ENCODE measurements at places on chromosomes 3 and 15.

- DNase-seq, result no peak
Observed at GRCh38 chr15:77528290-77528967, 104.3 kb downstream of the LINGO1 start.

DNA sequence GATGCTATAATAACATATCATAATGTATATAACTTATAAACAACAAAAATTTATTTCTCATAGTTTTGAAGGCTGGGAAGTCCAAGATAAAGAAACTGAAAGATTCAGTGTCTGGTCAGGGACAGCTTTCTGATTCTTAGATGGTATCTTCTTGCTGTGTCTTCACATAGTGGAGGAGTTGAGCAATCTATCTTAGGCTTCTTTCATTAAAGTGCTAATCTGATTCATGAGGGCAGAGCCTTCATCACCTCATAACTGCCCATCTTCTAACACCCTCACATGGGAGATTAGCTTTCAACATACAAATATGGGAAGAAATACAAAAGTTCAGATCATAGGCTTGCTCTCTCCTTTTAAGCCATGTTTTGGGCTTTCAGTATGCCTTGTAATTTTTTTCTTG lies 774.8 kb upstream of the EPHA6 start:
- DNase-seq, result no peak

DNA sequence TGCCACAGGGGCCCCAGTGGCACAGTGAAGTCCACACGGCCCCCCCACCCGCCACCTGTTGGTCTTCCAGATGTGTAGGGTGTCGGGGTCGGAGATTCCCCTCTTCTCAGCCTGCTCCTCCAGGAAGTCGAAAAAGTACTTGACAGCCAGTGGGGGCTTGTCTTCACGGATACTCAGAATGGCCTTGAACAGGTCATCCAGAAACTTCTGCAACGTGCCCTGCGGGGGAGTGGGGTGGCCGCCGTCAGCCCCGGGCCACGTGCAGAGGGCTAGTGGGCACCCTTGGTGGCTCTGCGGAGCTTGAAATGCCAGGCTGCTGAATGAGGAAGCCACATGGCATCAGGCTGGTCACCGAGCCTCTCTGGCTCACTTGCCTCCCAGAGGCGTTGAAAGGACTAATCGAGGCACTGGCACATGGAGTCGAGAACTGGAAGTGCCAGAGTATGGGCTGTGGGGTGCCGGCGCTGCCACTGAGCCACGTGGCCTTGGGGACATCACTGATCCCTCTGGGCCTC lies 16.6 kb downstream of the H1-8 start:
- no peak for DNase-seq

- DNase-seq, result no peak
Observed at GRCh38 chr3:3618623-3619022, 180.6 kb upstream of the LRRN1 start.

DNA sequence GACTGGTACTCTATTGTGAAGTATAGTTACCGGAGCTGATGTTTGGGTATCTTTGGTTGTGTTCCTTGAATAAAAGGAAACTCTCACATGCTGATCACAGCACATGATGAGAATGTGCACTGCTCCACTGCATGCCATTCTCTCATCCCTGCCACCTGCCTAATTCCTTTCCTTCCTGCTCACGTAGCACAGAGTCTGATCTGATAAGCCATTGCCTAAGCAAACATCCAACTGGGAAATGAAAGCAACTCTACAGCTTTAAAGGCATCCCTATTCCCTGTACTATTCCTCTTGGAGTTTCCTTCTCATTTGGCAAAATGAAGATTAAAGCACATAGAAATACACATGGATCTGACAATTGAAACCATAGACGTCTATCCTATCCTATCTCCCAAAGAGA lies 359.8 kb downstream of the C3orf38 start:
- DNase-seq, result no peak

GRCh38 chr15:85443593-85444087 lies 63.2 kb downstream of the AKAP13 start:
- peak; percentile 65 for DNase-seq

DNA sequence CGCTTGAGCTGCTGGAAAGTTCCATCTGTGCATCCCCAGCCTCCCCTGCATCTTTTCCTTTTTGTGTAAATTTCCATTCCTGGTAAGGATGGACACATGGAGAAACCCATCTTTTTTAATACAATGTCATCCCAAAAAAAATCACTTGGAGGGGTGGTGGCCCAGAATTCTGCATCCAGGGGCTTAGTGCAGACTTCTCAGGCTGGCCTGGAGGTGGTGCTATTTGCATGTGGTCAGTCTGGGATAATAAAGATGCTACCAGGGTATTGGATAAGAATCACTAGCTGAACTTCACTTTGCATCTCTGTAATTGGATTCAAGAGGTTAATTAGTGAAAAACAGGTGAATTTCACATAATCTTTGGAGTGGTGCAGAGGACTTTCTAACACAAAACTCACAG lies 1.8 kb upstream of the ZSCAN2 start:
- DNase-seq, result peak; percentile 72

GRCh38 chr15:38707802-38708671 lies 143.4 kb upstream of the RASGRP1 start:
- peak; percentile 50 for DNase-seq

DNA sequence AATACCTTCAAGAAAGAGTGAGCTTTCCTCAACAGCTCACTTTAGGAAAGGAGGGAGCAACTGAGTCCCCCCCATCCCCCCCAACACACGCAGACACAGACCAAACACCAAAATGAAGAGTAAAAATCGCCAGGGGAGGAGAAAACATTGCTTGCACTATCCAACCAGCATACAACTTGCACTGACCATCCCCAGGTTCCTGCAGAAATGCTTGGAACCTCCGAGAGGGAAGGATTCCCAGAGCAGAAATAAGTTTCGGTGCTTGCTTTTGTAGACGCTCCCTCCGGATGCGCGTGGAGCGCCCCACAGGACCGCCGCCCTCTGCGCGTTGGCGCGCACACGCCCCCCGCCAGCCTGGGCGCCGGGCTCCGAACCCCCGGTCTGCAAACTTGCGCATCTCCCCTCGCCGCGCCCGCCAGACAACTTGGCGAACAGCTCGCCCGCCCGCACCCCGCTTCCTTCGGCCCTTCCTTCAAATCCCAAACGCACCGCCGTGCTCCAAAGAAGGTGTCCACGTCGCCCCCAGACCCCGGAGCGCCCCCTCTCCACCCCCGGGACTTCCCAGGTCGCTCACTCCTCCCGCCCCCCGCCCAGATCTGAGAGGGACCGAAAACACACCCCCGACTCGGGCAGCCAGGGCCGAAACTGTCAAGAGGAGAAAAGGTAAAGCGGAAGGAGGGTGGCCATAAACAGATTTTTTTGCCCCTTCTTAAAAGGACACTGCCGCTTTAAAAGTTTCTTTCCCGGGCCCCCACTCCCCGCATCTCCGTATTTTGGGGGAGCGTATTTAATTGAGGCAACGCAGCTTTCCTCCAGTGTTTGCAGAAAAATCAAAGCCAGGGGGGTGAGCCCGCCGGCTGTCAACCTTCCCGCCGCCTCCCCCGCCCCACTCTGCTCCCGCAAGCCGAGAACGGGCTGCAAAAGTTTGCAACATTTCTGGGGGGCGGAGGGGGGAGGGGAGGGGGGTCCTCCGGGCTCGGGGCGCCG lies 859 bp downstream of the RORA start:
- peak; percentile 45 for DNase-seq

DNA sequence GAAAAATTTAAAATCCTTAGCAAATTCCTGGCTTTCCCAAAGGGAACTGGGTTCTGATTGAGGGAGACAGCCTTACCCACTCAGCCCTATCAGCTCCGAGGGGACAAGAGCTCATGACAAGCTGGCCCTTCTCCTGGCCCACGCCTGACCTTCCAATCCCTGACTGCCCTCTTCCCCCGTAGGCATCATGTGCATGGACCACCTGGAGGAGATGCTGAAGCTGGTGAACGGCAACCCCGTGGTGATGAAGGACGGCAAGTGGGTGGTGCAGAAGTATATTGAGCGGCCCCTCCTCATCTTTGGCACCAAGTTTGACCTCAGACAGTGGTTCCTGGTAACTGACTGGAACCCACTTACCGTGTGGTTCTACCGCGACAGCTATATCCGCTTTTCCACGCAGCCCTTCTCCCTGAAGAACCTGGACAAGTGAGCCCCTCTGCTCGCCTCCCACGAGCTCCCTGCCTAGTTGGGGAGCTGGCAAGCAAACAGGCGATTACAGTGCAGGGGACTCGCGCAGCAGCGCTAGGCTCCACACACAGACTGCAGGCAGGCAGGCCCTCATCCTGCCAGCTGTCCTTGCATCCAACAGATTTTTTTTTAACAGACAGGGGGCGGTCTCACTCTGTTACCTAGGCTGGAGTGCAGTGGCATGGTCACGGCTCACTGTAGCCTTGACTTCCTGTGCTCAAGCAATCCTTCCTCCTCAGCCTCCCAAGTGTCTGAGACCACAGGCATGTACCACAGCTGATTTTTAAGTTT lies 16.8 kb downstream of the RPUSD3 start:
- DNase-seq, result no peak

DNA sequence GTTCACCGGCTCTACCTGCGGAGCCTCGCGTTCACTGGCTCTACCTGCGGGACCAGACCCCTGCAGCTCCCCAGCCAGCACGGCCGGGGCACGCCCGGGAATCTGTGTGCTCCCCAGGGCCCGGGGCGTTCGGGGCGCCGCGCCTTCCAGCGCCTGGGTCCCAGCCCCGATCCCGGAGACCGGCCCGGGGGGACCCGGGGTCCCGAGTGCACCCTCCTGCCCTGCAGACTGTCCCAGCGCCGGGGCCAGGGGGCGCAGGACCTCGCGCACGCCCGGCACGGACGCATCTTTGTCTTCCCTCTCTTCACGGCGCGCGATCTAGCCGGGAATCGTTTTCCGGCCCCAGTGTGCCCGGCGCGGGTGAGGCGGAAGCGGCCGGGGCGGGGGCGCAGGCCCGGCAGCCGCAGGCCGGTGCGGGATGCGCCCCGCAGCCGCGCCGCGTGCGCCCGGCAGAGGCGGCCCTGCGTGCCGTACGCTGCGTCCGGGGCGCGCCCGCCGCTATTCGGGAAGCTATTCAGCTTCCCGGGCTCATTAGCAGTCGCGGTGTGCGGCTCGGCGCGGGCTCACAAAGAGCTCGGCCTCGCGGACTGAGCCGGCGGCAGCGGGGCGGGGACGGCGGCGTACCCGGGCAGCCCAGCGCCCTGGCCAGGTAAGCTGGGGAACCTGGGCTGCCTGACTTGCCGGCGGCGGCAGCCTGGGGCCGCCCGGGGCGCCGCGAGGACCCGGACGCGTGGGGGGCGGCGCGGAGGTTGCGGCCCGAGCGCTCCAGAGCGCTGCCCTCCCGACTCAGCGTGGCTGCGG lies at the start of gene APBA2:
Gene APBA2, plus strand, starts transcription at position 345 of the 801 bp plus-strand sequence. CDS start 167,911 bp downstream, outside the sequence.
- DNase-seq, result peak; percentile 50

- DNase-seq, result no peak
Observed at GRCh38 chr3:186440891-186441290, 78.9 kb upstream of the DGKG start.

DNA sequence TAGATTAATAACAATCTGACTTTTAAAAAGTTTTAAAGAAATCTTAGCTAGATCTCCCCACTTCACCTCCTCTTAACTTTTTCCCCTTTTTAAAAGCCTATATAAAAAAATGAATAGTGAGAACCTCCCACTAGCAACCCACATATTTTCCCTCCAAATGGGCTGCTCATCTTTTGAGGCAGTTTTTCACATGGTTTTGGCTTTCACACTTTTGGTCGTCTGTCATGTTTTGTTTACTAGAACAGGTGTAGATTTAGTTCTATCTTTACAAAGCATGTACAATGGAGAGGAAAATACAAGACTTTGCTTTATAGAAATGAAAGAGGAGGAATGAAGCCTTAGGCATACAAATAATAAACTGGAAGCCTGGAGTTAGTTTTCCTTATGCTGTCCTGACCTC lies 126.7 kb upstream of the EOMES start:
- DNase-seq, result no peak

- DNase-seq, result no peak
Observed at GRCh38 chr3:100246999-100247398, 13.8 kb upstream of the TBC1D23 start.

GRCh38 chr3:73781541-73781940 lies 156.8 kb upstream of the PDZRN3 start:
- peak; percentile 38 for DNase-seq

DNA sequence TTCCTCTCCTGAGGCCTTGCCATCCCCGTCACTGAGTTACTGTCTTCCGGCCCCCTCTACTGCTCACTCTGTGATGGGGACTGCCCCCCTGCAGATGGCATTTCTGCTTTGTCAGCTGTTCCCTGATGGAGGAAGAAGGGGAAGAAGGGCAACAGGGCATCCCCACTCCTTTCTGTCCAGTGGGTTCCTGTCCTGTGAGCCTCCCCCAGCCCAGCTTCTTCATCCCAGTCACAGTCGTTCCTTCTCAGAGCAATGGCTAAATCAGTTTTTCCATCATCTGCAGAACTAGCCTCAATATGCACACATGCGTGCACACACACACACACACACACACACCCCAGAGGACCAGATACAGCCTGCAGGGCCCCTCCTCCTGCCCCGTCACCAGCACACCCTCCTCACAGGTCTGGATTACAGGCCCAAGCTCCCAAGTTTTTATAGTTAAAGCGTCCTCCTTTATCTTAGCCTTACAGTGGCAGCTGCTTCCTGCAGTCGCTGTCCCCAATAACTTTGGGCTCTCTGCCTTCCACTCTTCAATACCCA lies 21.4 kb downstream of the ALDH1L1 start:
- DNase-seq, result no peak

DNA sequence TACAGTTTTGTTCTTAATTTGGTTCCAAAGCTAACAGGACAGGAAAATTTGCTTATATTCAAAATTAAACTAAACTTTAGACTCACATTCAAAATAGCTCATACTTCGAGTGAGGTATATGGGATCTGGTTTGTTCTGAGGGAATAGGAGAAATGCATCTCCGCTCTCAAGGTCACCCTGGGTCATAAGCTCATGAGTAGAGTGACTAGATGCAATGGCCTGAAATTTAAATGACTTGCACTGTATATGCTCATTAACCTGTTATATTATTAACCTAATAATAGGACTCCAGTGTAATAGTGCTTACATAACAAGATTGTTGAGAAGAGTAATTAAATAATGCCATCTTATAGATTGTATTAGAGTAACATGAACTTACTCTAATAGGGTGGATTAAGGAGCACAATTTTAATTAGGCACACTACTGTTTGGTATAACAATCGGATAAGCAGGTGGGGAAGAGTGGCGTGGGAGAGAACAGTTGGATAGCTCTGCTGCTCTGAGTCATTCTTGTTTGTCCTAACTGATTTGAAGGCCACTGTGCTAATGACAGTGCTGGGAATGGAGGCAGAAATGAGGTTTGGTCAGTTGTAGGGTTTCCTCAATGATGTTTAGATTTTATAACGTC lies 5.2 kb downstream of the NKTR start:
- peak; percentile 25 for DNase-seq

DNA sequence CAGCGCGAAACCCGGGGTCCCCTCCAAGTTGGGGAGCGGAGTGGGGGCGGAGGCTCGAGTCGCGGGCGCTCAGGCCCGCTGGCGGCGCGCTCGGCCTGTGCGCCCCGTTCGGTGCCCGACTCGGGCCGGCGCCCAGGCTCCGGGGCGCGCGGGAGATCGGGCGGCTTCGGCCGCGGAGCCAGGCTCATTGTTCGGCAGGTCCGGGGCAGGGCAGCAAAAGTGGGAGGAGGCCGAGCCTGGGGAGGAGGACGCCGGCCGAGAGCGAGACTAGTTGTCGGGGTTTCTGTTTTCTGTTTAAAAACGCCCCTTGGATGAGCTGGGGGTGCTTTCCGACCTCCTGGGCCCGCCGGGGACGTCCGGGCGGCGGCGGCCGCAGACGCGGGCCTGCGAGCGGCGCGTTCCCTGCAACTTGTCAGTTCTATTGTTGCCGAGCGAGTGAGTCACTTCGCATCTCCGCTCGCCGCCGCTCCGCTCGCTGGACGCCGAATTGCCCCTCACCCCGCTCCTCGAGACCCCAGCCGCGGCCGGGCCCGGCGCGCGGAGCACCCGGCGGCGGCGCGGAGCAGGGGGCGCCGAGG lies 676 bp downstream of the TCF12 start:
- peak; percentile 63 for DNase-seq

GRCh38 chr3:115851571-115851970 lies 228.3 kb downstream of the GAP43 start:
- no peak for DNase-seq
